Transverse colon (tissue), 4 donors: ENCODE measurements at places on chromosomes 2 and 18.

GRCh38 chr2:114543236-114543766 lies 100.9 kb downstream of the DPP10 start:
- H3K27me3 ChIP-seq: no peaks in the 10 kb centered on the region
- peak overlapping the region; percentile 70 for H3K27ac ChIP-seq
- no peak overlapping the region for H3K4me3 ChIP-seq
- H3K36me3 ChIP-seq: no peaks in the 10 kb centered on the region
- H3K4me1 ChIP-seq: peaks cover 37% of the 10 kb centered on the region

DNA sequence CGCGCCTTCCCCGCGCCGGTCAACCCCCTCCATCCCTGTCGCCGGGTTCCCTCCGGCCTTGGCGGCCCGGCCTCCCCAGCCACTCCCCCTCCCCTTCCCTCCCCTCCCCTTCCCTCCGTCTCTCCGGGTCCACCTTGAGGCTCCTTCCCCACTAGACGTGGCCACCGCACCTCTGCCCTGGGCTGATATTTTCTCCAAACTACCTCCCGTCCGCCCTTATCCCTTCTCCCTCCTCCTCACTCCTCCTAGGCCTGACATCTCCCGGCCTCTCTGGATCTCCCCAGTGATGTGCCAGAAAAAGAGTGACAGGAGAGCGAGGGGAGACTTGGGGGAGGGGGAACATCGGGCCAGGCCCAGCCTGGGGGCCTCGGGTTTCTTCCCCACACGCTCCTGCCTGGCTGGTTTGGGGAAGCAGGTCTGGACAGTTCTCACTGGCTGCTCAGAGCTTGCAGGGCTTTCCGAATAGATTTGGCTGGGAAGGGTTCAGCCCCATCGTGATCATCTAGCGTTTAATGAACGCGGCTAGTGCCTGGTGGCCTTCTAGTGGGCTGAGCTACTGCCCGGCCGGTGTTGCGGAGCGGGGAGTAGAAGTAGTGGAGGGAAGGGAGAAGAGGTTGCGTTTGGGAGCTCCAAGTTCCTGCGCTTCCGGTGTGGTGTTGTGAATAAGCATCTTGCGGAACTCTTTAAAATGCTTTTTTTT lies 641 bp downstream of the MAPRE3 start:
- no peaks in the 10 kb centered on the region for H3K36me3 ChIP-seq
- peak overlapping the region; percentile 84 for H3K27ac ChIP-seq
- peak overlapping the region; percentile 68 for H3K4me3 ChIP-seq

DNA sequence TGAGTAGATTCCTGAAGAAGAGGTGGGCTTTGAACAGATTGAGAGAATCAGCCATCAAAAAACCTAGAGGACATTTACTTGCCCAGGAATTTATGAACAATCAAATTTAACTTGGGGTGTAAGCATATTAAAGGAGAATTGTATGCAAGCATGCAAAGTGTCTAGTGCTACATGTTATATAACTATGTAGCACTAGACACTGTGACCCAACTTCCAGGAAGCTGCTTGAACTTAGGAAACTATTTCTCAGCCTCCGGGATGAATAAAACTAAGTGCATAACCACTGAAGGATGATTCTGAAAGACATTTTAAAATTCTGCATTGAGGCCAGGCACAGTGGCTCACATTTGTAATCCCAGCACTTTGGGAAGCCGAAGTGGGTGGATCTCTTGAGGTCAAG lies 12.4 kb downstream of the MFF start:
- no peak overlapping the region for H3K4me3 ChIP-seq
- no peak for DNase-seq
- no peaks in the 10 kb centered on the region for H3K27me3 ChIP-seq
- no peaks in the 10 kb centered on the region for H3K4me1 ChIP-seq
- peaks cover 19% of the 10 kb centered on the region for H3K36me3 ChIP-seq

DNA sequence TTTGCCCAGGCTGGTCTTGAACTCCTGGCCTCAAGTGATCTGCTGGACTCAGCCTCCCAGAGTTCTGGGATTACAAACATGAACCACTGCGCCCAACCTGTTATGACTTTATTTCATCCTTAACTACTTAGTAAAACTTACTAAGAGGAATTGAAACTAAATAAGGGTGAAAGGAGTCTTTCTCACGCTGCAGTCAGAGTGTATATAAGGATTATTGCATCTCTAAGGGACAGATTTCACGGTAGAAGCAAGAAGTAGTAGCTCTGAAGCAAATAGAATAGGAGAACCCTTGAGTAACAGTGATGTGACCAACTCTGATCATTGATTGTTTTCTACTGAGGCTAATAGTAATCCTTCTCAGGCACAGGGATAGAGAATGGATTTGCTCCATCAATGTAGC lies 960.1 kb downstream of the CPS1 start:
- no peaks in the 10 kb centered on the region for H3K27me3 ChIP-seq
- no peaks in the 10 kb centered on the region for H3K36me3 ChIP-seq
- H3K4me1 ChIP-seq: no peaks in the 10 kb centered on the region
- DNase-seq: no peak
- H3K4me3 ChIP-seq: no peak overlapping the region

DNA sequence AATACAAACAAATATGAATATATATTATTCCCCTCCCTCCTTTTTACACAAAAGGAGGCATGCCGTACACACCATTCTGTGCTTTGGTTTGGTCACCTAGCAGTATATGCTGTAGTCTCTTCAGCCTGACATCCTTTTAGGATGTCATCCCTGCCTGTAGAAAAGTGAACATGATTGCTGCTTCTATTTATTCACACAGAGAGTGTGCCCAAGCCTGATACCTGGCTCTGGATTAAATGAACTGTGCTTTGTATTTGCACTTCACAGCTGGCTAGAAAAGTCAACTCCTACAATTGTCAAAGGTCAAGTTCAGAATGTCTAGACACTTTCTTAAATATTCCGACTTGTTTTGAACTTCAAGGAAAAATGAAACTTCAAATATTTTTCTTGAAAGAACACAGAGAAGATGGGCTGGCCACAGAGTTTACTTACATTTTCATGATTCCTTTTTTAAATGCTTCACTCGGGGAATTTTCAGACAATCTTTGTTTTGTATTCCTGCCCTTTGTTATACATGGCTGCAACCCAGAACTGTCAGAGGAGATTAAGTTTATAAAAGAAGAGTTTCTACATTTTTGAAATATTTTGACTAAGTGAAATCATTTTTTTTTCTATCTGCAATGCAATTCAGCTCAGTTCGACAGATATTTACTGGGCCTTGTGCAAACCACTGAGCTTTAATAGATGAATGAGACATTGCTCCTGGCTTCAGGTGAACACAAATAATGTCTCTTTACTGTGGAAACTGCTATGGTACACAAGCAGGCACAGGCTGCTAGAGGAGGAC lies 33.5 kb downstream of the DAPL1 start:
- no peak overlapping the region for H3K4me3 ChIP-seq
- H3K4me1 ChIP-seq: no peaks in the 10 kb centered on the region
- H3K27ac ChIP-seq: no peak overlapping the region
